ENCODE measurements at places on chromosomes 5 and 9.

DNA sequence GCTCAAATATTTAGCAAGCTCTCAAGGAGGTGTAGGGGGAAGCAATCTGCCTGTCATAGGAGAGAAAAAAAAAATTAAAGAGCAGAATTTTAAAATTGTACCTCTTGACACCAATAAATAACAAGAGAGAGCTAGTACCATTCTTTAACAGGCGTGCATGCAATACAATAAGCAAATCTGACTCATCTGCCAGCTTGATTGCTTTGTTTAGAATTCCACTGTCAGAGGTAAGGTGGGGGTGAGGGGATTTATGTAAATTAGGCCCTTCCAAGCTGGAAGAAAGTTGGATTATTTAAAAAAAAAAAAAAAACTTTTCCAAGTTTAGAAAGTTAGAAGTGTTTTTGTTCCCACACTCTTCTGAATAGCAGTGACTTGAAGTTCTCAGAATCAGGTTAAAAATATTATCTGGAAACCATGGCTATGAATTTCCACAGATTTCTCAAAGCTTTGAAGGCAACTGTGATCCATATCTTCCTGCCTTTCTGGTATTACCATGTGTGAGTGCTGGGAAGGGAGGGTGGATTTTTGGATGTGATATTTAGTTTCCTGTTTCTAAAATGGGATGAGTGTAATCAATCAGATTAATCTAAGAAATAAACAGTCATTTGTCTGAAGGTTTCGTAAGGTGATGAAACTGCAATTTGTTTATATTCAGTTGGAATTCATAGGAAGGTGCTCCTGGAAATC is 477.5 kb downstream of the TLE4 start:
- no peak for DNase-seq

- DNase-seq: no peak
Measured at GRCh38 chr9:136086213-136086881, 8.7 kb downstream of the NACC2 start.

DNA sequence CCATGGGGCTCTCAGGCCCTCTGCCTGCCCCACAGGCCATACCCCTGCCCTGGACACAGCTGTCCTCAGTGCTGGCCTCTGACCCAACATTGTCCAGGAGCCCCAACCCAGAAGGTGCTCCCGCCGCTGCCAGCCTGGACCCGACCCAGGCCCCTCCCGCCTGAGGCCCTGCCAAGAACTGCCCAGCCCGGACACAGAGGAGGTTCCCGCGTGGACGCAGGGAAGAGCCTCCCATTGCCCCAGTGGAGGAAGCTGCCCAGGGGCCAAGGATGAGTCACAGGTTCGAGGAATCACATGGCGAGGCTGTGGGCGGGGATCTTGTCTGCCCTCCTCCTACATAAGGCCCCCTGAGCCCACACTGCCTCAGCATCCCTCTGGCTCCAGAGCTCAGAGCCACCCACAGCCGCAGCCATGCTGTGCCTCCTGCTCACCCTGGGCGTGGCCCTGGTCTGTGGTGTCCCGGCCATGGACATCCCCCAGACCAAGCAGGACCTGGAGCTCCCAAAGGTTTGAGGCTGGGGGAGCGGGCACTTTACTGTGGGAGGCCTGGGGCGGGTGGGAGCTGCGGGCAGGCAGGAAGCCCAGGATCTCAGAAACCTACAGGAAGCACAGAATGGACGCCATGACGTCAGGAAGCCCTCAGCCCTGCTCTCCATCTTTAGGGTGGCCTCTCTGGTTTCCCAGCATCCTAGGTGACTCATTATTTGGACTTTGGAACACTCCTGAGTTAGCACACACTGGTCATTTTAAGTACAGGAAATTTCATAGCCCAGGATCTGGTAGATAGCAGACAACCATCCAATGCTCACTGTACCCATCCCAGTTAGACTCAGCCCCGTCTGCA is at the start of gene PAEP:
TSS of gene PAEP (plus strand) at position 366 of the 844 bp plus-strand sequence.
- DNase-seq: no peak

DNA sequence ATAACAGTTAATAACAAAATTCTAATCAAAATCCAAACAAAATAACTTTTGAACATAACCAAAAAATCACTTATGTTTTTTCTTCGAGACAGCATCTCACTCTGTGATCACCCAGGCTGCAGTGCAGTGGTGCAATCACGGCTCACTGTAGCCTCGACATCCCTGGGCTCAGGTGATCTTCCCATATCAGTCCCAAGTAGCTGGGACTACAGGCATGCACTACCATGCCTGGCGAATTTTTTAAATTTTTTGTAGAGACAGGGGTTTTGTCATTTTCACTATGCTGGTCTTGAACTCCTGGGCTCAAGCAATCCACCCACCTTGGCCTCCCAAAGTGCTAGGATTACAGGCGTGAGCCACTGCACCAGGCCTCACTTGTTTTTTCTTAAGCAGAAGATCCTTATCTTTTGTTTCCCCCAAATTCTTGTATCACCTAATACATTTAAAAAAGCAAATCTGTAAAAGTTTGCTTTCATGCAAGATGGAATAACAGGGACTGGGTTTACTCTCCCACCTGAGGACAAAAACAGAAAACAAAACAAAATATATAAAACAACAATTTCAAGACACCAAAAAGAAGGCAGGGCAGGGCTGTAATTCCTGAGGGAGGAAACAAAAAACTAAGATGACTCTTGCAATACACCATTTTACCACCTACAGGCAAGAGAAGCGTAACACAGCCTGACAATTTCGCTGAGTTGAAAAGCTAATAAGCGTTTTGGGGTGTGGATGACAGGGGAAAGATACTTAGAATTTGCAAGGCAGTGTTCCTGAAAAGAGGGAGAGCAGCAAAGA is 71.4 kb downstream of the RAPGEF6 start:
- no peak for DNase-seq

- no peak for DNase-seq
Measured at GRCh38 chr5:133384120-133384855, 228.1 kb downstream of the FSTL4 start.

GRCh38 chr9:110370315-110370714 is 32.7 kb upstream of the TXNDC8 start:
- DNase-seq: peak; percentile 88

GRCh38 chr5:11791792-11792191 is 112.5 kb downstream of the CTNND2 start:
- no peak for DNase-seq

GRCh38 chr5:31273631-31274378 is 80.3 kb downstream of the CDH6 start:
- DNase-seq: no peak

DNA sequence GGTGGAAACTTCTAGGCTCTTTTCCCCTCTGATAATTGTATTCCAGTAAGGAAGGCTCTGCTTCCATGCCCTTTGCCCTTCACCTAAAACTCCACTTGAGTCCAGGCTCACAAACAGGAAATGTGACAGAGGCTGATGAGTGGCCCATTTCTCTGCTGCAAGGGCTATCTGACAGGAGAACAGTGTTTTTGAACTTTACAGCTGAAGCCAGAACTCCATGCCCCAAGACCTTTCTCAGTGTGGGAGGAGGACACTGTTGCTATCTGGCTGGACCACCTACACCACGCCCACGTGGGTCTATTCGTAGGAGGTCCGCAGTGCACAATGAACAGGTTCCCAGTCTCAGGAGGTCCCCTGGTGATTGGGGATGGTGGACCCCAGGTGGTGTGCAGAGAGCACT is 13.6 kb downstream of the GGTA1 start:
- no peak for DNase-seq

DNA sequence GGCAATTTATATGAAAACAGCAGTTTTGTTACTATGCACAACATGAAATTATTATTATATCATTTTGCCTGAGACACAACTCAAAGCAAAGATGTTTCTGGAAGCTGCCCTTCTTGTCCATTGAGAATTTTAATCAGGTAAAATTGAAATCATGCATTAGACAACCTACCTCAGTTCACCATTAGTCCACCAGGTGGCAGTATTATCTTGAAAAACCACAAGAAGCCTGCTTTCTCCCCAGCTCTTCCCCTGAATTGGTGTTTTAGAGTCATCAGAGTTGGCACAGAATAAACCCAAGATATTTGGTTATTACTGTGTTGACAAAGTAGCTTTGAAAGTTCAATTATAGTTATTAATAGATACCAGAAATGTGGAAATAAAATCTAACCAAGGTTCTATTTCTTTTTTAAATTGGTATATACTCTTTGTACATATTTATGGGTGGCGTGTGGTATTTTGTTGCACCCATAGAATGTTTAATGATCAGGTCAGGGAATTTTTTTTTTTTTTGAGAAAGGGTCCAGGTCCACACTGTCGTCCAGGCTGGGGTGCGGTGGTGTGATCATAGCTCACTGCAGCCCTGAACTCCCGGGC is 25.7 kb downstream of the UTP15 start:
- DNase-seq: peak; percentile 37

DNA sequence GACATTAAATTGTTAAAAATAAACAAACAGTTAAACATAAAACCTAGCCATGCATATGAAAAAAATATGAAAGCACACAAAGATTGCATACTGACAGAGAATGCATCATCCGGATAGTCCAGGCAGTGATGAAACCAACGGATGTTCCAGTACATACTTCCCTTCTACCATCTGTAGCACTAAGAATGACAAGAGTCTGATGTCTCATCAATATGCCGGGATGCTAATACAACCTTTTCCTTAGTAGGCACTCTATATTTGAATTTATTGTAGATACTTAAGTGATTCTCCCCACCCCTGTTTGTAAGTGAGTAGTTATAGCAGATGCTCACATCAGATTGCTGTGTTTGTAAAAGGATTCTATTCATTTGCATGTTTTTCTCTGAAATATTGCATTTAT is 571.2 kb upstream of the WWC1 start:
- DNase-seq: no peak

GRCh38 chr5:78549043-78549442 is 99.5 kb downstream of the LHFPL2 start:
- DNase-seq: no peak

DNA sequence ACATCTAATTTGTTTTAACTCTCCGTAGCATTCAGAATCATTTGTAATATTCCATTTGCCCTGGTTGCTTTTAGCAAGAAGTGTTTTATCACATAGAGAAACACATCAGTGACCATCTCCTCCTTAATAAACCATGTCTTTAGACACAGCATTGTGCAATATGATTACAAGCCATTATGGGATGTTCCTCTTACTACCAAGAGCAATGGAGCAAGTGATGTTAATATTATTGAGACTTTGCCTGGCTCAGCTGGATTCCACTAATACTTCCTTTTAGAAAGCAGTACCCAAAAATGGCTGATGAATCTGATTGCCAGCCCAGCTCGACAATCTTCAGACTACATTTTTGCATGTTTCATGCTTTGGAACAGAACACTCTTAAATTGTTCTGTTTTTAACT is 364.2 kb downstream of the OSTF1 start:
- DNase-seq: no peak

DNA sequence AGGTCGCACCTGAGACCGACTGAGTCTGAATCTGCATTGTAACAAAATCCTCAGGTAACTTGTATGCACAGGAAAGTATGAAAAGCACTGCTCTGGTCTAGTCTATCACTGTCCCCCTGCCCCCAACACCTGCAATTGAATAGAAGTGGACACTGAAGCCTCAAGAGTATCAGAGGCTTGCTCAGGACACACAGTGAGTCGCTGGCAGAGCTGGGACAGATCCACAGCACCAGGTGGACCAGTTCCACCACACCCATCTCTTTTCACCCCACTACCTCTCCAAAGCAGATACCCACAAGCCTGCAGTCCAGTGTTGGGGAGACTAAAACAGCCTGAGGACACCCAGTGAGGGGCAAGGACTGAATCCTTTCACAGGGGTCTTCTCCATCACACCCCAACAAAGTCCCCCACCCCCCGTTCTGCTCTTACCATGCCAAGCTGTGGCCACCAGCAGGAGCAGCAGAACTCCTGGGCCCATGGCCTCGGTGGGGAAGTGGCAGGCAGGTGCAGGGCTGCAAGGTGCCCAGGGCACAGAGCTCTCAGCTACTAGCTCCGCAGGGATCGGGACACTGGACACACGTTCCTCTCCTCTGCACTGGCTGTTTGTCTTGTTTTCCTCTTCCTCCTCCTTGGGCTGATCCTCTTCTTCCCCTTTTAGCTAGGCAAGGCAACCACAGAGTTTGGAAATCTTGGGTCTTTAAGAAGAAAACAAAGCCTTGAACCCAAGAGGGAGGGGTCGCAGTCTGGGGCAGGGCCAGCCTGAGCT is at the start of gene CSF1R:
TSS of gene CSF1R (minus strand) at position 605 of the 766 bp plus-strand sequence. CDS start at position 478, 127 bp downstream.
- no peak for DNase-seq
